ENCODE measurements at places on chromosomes 7 and 10. TPM values are rescaled to one million over a fixed set of nuclear protein-coding genes. Genes with fewer than 3 reads are reported as not detected.
A peak's percentile ranks its signal among the peaks of the same experiment; 100 is the strongest.

- no peak for DNase-seq
Measured at GRCh38 chr10:99619090-99619800, 994 bp downstream of the SLC25A28 start.

DNA sequence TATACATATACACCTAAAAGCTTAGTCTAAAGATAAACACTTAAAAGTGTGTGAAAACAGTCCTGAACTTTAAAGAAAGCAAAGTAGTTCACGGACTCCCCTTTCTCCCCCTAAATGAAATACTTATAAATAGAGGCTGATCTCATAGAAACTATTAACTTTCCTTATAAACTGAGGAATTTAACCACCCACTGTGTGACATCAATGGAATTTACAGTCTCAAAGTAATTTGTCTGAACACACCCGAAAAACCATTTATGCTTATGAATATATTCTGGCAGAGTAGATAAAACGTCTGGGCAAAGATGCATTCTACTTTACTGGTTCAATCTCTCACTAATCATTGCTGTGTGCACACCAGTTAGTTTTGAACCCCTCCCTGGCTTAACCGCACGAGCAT is 181.8 kb upstream of the DGKB start:
- peak; percentile 14 for DNase-seq

- peak; percentile 56 for DNase-seq
Measured at GRCh38 chr7:151157645-151158329, 9.7 kb downstream of the GBX1 start.

DNA sequence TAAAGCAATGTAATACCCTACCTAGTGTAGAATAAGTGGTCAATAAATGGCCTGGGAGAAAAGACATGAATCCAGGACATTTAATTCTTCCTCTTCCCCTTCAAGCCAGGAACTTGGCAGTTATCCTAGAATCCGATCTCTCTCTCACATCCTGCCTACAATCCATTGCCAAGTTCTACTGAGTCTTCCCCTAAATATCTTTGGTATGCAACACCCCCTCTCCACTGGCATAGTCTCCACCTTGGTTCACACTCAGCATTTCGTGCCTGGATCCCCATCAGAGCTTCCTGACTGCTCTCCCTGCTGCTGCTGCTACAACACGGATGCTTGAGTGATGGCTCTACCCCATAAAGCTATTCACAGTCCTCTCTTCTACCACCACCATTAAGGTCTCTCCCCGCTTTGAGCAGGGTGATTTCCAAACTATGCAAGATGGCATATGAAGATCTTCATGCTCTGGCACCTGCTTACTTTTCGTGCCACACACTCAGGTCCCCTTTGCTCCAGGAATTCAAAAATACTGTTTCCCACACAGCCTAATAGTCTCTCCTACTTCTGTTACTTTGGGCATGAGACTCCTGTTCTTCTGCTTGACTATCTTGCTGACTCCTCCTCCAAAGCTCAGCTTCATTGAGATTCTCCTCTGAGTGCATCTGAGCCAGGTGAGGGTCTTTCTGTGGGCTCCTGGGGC is 4.8 kb downstream of the ANK3 start:
- peak; percentile 99 for DNase-seq

- DNase-seq, result peak; percentile 32
Measured at GRCh38 chr7:105934572-105935185, 28.4 kb upstream of the CDHR3 start.

GRCh38 chr7:37893359-37893758 is 23.3 kb downstream of the SFRP4 start:
- no peak for DNase-seq

- DNase-seq, result no peak
Measured at GRCh38 chr10:12808014-12808613, 193.4 kb downstream of the CCDC3 start.

- DNase-seq, result no peak
Measured at GRCh38 chr10:5779730-5780129, 33.5 kb downstream of the GDI2 start.

DNA sequence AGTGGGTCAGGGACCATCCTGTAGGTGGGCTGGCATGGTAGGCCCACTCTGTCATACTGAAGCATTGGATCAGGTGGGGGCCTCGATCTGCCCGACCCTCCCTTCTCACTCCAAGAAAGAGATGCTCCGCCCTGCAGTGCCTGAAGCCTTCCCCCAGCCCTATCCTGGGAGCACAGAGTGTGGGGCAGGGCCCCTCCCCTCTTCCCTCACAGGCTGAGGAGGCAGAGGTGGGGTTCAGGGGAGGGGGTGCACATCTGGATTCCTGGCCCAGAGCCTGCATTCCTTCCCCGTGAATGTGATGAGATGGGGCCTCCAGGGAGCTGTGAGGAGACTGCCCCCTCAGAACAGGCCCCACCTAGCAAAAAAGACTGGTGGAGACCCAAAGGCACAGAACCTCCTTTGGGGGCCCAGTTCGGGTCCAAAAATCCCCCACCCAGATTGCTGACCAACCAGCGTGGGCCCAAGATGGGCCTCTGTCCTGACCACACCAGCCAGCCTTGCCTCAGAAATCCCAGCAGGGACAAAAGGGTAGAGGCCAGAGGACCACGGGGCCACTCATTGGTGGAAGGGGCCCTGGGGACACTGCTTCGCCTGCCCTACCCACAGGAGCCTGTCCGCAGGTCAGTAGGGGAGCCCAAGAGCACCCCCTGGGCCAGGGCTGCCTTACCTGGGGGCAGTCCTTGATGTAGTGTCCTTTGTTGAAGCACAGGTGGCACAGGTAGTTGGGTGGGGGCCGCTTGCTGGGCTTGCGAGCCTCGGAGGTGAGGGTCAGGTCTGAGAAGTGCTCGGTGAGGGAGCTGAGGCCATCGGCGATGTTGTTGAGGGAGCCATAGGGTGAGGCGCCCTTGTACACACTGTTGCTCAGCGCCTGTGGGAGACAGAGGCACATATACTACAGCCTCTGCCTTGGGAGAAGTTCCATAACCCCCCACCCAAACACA is 13.3 kb downstream of the ZCCHC24 start:
- no peak for DNase-seq

DNA sequence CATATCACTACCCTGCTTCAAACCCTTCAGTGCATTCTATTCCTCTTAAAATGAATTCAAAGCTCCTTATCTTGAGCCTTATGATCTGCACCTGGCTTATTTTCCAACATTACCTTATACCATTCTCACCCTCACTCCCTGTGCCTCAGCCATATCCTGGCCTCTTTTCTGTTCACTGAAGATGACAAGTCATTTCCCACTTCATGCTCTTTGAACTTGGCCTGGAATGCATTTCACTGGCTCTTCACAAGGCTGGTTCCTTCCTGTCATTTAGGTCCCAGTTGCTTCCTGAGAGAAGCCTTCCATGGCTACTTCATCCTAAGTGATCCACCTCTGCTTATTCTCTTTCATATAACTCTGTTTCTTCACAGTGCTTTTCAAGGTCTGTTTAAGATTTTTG is 3.2 kb upstream of the LIPF start:
- no peak for DNase-seq

GRCh38 chr10:110883924-110884323 is 12.2 kb downstream of the PDCD4 start:
- DNase-seq, result no peak

GRCh38 chr10:30750971-30751677 is 121.6 kb upstream of the LYZL2 start:
- no peak for DNase-seq

- DNase-seq, result no peak
Measured at GRCh38 chr10:96261930-96262329, 9.4 kb downstream of the BLNK start.

- DNase-seq, result no peak
Measured at GRCh38 chr10:98097616-98098015, 36.8 kb upstream of the R3HCC1L start.

DNA sequence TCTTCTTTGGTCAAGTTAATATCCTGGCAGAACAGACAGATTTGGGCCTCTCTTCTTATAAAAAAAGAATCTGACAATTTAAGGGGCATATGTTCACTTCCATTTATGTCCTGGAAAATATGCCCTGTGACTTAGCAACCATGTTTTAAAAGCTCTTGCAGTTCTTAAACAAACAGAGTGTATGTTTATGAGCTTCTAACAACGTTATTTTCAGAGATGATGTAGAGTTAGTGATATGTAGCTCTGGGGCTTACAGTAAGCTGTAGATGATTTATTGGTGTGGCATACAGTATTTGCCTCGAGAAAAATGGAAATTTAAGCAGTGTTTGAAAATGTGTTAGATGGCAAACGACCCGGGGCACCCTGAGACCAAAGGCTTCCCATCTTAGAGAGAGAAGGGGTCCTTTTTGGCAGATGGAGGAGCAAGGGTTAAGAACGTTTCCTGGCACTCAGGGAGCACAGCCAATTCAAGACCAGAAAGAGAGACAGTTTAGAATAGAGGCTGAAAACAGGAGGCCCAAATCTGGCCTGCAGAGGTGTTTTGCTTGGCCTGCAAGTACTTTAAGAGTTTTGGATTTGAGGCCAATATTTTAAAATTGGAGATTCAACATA is 397.5 kb downstream of the KCNMA1 start:
- DNase-seq, result no peak

DNA sequence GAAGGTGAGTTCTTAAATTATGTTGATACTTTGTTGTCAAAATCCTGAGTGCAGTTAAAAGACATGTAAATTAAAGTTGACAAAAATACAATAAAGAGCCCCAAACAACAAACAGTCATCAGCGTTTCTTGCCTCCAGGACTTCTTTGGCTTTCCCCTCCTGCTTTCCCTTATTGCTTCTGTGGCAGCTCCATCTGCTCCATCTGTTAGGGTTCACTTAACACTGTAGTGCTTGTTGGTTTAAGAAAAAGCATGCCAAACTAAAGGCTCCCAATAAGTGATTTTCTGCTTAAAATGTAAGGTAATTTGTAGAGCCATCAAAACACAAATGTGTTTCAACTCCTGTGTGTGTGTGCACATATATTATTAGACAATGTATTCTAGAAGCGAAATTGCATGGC is 254.3 kb upstream of the GNAI1 start:
- DNase-seq, result no peak

- DNase-seq, result peak; percentile 24
Measured at GRCh38 chr7:322111-322671, 32.2 kb downstream of the FOXL3 start.

GRCh38 chr10:123380491-123381085 is 226.4 kb downstream of the BUB3 start:
- DNase-seq, result peak; percentile 2

DNA sequence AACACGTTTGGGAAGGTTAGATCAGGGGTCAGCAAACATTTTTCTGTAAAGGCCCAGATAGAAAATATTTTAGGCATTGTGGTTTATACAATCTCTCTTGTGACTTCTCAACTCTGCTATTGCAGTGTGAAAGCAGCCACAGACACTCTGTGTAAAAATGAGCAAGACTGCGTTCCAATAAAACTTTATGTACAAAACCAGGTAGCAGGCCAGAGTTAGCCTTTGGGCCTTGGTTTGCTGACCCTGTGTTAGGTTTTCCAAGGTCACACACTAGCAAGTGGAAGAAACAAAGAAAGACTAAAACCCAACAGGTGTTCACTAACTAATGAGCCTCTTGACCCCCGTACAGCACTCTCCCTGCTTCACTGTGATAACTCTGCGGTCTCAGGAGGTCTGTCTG is 14.9 kb upstream of the PAXIP1 start:
- no peak for DNase-seq

DNA sequence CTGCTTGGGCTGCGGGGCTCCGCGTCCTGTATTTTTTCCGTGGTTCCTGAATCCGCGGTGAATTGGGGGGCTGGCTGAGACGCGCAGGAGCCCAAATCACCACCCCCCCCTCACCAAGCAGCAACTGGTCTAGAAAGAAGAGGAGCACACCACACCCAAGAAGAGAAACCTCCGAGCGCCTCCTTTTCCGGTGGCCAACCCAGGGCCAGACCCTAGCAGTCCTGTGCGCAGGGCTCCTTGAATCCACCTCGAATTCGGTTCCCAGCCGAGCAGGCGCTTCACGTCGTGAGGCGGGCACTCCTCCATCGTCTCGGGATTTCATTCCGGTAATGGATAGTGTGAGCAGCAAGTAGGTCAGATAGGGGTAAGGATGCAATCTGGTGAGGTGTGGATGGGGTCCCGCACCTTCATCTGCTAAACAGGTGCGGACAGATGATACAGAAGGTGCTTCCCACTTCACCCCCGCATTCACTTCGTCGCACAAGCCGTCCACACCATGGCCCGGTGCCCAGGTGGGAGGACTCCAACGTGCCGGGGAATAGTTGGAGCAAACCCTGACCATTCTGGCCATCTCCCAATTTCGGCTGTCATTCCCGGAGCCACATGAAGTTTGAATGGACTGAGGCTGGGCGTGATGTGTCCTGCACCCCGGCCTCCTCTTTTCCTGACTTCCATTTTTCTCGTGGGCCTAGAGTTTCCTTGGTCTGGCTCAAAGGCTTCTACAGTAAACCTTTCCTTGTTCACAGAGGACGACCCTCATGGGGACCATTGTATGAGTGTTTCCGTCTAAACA is 19.8 kb upstream of the ZNF273 start:
- DNase-seq, result no peak

DNA sequence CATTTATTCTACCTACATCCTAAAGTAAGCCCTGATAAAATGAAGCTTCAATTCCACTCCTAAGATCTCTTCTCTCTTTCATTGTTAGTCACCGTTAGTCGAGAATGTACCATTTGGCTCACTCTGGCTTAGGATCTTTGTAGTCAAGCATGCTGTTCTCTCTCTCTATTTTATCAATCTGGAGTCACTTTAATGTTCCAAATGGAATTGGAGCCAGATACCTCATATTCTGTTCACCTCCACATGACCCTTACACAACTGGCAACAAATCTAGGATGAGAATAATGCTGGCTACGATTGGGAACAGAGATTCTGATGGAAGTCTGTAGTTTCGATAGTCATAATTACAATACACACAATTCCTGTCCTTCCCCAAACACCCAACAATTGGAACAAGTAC is 213.7 kb downstream of the TWIST1 start:
- no peak for DNase-seq

DNA sequence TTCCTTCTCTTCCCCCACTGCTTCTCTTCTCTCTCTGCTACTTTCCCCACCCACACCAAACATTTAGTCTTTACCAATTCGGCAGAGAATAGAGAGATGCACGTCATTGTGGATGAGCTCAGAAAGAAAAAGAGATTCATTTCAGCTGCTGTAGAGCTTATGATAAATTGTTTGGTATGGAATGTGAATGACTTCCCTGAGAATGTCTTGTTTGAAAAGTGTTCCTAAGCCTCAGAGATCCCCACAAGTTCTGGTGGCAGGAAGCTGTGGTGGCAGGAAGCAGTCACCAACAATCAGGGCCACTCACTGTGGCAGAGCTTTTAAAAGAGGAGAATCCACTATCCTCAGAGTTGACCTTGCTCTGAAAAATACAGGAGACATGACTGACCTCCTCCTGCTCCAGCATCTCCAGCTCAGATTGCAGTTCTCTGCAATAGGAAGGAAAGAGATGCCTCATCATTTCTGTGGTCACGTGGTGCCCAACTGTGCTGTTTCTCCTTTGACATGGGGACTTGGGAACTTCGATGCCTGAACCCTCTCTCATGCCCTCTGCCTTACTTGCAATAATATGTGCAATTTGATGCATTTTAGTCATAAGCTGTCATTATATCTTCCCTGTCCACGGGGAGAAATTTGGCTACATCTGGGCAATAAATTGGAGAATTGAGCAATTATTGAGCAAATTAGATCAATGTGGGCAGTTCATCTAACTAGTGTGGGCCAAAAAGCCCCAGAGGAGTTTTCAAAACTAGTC is 76.5 kb downstream of the BMPER start:
- DNase-seq, result peak; percentile 63

AMPH gene
- total RNA-seq, result 13.4 TPM

GRM3 gene
- total RNA-seq, result not detected

HMX3 gene
- not detected for total RNA-seq

CPN1 gene
- total RNA-seq, result not detected

ZNF398 gene
- total RNA-seq, result 7.3 TPM

TET1 gene
- 3.5 TPM for total RNA-seq

GOLGA7B gene
- total RNA-seq, result 1.2 TPM

LRRTM3 gene
- total RNA-seq, result not detected

H2BK1 gene
- total RNA-seq, result not detected

FAM13C gene
- 0.22 TPM for total RNA-seq

PNLIP gene
- not detected for total RNA-seq

INHBA gene
- total RNA-seq, result 0.34 TPM

All from A172 (cell line).